Activated CD4-positive, alpha-beta T cell treated with anti-CD3 and anti-CD28 coated beads for 36 hours (primary cell): ENCODE measurements at places on chromosomes 11 and 22. TPM values are rescaled to one million over a fixed set of nuclear protein-coding genes. Genes with fewer than 3 reads are reported as not detected.

DNA sequence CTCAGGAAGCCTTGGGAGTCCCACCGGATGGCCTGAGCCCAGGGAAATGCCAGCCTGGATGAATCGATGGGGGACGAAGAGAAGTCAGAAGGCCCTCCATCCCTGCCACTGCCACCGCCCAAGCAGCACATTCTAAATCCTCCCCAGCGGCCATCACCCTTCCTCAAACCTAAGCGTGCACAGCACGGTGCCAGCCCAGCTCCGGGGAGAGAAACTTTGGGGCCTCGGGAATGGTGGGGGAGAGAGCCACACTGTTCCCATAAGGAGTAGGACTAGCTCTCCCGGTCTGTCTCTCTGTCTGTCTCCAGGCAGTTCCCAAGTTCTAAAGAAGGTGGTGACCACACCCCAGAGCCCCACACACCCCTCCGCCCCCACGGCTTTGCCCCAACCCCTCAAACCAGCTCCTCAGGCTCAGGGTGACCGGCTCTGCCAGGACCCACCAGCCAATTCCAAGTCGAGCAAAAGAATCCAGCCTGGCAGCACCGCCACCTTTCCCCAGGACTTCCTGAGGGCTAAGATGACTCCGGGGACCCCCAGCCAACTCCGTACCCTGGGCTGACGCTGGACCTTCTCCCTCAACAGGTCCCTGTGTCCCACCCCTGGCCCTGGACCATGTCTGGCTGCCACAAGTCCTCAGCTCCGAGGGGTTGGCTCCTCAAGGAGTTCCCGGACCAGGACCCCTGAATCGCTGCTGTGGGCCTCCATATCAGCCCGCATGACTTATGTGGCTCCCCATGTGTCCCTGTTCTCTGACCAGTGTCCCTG is 2.7 kb downstream of the AHNAK start:
- DNase-seq, result no peak

GRCh38 chr22:43176090-43176489 is 10.8 kb downstream of the TTLL12 start:
- no peak for DNase-seq

- no peak for DNase-seq
Measured at GRCh38 chr11:134686460-134687061, 274.5 kb upstream of the B3GAT1 start.

- peak; percentile 37 for DNase-seq
Measured at GRCh38 chr11:12680246-12680939, 6.2 kb downstream of the TEAD1 start.

DNA sequence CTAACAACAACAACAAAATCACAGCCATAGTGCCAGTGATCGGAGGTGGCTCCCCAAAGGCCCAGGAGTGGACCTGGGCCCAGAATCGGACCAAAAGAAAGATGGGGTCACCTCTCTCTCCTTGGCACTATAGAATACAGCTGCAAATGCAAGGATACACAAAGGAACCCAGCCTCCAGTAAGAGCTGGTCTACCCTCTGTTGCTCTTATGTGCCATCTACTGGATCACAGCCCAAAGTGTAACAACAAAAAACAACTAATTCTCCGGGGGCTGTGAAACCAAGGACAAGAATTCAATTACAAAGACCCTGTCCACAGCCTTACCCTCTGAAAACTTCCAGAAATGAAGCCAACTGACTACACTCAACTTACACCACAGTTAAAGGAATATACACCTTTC is 21.6 kb downstream of the OR8G5 start:
- no peak for DNase-seq

DNA sequence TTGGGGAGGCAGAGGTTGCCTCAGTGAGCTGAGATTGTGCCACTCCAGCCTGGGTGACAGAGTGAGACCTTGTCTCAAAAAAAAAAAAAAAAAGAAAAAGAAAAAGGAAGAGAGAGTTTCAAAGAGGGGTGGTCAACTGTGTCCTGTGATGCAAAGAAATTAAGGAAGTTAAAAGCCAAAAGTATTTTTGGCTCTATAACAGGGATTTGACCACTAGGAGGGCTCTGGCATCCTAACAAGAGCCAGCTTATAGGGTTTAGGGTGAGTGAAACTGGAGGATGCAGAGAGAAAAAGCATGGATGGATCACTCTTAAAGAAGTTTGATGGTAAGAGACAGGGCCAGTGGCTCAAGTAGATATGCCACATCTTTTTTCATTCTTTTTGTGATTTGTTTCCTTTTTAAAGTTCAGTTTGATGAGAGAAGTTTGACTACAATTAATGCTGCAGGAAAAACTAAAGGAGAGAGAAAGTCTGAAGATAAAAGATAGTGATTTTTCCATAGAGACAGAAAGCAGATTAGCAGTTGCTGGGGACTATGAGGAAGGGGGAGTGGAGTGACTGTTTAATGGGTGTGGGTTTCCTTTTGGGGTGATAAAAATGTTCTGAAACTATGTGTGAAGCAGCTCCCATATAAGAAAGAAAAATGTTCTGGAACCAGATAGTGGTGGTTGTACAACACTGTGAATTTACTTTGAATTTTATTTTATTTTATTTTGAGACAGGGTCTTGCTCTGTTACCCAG is 11.1 kb upstream of the MICAL2 start:
- DNase-seq, result no peak

DNA sequence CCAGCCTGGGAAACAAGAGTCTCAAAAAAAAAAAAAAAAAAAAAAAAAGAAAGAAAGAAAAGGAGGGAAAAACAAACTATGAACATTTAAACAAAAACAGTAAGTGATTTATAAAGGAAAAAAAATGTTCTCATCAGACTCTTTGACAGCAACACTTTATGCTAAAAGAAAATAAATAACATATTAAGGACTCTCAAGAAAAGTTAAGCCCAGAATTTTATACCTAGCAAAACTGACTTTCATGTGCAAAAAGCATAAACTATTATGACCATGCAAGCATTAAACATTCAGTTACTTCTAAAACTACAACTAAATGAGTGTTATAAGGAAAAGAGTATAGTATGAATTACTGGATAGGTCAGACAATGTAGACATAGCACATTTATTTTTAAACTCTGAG is 68.4 kb downstream of the FBLN1 start:
- DNase-seq, result no peak

DNA sequence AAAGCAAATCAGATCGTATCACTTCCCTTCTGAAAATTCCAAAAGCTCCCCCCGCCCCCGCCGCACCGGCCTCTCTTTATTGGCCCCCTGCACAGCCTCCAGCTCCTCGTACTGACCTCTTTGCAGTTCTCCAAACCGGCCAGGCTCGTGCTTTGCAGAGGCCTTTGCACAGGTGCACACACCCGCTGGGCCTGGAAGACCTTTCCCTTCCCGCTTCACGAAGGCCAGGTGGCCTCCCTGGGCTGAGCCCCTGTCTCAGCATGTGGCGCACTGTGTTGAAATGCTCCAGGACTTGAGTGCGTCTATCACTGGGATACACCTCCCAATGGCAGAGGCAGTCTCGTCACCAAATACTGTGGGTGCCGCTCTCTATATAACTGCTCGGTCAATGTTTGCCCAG is 13.2 kb upstream of the ADA2 start:
- DNase-seq, result no peak

DNA sequence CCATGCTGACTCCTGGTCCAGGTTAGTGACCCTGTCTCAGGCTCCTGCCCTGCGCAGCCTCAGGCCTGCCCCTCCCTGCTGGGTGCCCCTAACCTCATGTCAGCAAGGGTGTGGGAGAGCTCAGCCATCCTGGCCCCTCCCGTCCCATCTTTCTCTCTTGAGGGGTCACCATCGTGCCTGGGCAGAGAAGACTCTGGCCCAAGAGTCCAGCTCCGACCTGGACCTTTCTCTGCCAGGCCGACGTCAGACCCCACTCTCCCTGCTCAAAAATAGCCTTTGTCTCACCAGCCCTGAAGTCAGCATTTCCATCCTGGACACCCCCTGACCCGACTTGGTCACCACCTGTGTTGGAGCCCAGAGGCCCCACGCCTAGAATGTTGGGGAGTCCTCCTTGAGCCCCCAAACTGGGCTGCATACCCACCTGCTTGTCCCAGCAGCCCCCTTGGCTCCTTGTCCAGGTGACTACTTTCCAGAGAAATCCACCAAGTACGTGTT is 4.9 kb downstream of the SCGB1C1 start:
- DNase-seq, result no peak

DNA sequence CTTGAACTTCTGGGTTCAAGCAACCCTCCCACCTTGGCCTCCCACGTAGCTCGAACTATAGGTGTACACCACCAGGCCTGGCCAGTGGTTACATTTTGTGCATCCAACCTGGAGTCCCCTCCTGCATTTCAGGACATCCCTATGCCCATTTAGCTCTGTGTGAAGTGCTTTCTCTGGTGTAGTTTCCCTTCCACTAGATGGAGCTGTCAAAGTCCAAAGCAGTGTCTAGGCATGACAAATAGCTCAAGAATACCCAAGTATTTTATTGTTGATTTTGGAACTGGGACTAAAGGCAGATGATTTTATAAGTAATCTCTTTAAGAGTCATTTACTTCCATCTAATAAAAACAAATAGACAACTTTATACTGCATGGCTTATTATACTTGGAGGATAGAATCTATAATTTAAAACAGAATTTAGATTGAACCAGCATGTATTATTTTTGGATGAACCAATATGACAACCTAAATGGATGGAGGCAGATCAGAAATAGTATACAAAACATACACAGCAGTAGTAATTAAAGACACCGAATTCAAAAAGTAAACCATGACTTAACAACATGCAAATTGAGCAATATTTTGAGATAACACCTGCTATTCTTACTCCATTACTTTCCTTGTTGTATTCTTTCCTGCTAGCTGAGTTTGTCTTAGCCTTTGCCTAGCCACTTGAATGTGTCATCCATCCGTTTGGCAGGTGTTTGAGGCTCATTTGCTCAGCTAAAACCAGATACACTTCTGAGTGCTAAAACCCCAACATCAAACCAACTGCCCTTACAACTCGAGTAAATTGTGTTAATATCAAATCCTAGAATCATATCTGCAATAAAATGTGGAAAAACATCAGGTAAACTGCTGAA is 37.7 kb downstream of the EIF4ENIF1 start:
- no peak for DNase-seq

DNA sequence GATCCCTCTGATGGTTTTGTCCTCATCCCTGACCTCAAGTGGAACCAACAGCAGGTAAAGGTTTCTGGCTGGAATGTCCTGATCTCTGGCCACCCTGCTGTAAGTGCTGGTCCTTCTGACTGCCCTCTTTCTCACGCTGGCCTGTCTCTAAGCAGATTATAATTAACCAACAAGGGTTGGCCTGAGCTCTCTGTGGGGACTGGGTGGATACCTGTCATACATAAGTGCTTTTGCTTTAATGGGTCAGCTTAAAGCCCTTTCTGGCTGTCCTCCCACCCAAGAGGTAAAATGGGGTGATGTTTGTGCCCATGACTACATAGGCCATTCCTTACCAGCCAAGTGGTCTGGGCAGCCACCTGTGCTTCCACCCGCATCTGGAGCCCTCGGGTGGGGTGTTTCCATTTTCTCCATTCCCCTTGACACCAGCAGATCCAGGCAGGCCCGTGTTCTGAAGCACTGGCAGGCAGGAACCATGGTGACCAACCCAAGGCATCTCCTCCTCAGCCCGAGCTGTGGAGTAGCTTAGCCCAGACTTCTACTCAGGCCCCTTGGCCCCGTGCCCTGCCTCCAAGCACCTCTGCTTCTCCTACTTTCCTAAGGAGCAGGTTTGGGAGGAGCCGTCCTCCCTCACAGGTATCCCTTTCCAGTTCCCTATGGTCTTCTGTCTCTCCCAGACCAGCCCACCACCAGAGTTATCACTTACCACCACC is 17.0 kb upstream of the ST3GAL4 start:
- DNase-seq, result no peak

DNA sequence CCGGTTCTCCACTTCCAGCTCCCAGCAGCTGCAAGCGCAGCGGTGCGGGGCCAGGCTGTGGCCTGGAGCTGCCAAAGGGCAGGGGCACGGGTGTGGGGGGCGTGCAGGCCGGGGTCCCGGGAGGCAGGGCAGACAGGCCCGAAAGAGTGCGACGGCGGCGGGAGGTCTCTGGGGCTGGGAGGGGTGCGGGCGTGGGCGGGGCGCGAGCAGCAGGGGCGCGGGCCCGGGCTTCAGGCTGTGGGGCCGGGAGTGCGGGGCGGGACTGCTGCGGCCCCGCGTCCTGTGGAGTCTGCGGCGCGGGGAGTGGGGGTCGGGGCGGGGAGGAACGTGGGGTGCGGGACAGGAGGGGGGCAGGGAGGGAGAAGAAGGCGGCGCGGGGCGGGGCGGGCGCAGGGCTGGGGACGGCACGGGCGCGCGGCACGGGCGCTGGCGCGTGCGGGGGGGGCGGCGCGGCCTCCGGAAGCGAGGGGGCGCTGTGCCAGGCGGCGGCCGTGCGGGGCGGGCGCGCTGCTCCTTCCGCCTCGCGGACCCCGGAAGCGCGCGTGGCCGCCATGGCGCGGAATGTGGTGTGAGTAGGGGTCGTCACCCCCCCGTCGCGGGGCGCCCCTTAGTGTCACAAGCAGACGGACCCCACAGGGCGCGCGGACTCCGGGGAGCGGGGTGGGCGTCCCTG is at the start of gene MRPL23:
TSS of gene MRPL23 (plus strand) at position 521 of the 673 bp plus-strand sequence. CDS start at position 552, 31 bp downstream.
- no peak for DNase-seq

DNA sequence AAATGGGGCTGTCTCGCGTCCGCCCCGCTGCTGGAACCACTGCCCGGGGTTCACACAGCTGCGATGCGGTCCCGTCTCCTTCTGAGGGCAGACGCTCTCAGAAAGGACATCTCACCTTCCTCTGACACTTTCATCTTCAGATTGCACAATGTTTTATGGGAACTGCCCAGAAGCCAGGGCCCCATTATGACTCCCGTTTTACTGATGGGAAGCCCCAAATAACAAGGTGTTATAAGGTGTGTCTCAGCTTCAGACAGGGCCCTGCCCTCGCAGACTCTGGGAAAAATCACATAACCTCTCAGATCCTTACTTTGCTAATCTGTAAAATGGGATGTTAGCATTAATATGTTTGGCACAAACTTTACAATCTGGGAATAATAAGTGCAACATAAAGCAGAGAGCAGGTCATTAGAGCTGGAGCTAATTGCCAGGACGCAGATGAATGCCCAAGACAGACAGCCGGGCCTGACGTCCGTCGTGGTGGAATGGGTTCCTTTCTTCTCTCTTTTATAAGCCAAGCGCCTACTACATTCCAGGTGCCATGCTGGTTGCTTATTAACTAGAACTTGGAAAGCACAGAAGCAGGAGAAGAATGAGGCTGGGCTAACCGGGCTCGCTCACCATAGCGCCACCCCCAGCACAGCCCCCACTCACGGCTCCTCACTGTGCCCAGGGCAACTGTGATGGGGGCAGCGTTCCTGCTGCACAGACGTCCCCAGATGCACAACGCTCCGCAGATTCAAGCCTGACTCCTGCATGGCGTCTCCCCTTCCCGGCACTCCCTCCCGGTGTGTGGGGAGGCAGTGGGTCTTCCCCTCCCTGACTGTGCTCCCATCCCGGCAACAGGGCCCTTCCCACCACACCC is 43.8 kb downstream of the TRMU start:
- no peak for DNase-seq

- no peak for DNase-seq
Measured at GRCh38 chr11:1966531-1966930, 19.4 kb downstream of the MRPL23 start.

GRCh38 chr22:39520226-39521105 is at the start of gene ATF4:
Gene ATF4, plus strand, starts transcription at chr22:39520562. Its CDS starts 884 bp downstream, at chr22:39521446.
- peak; percentile 93 for DNase-seq

The PRR33 gene
- 0.09 TPM for total RNA-seq

The CARD10 gene
- total RNA-seq, result not detected

The CNGA4 gene
- 0.21 TPM for total RNA-seq

The KLHL35 gene
- total RNA-seq, result 0.62 TPM

The GRAMD1B gene
- 38.6 TPM for total RNA-seq

The SCGB1C1 gene
- not detected for total RNA-seq

The MUC5AC gene
- not detected for total RNA-seq
